Ovary (tissue), 10 donors: ENCODE measurements at places on chromosomes 16 and 17. TPM values are rescaled to one million over a fixed set of nuclear protein-coding genes. Genes with fewer than 3 reads are reported as not detected.
A peak's percentile ranks its signal among the peaks of the same experiment; 100 is the strongest.

DNA sequence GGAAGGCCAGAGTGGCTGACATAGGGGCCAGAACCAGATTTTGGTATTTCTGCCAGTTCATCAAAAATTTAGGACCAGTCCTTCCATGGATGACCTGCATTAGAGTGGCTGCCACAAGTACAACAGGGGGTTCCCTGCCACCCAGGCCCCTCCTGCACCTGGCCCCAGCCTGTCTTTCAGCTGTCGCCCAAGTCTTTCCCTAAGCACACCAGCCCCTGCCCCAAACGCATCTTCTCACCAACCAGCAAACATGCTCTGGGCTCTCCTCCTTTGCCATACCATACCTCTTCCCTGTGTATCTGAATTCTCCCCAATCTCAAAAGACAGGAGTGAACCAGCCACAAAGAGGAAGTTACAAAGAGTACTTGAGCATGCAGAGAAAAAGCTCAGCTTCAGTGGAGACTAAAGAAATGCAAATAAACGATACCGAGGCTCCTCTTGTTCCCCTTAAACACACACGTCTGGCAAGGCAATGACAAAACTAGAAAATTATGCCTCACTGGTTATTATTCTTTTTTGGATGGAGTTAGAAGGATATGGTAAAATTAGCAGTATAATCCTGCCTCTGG is 130.6 kb downstream of the DYNLRB2 start:
- H3K27me3 ChIP-seq, result no peaks in the 10 kb centered on the region
- H3K4me1 ChIP-seq, result no peaks in the 10 kb centered on the region
- H3K4me3 ChIP-seq, result no peak overlapping the region
- H3K36me3 ChIP-seq, result no peaks in the 10 kb centered on the region

- H3K27ac ChIP-seq, result no peak overlapping the region
- no peaks in the 10 kb centered on the region for H3K27me3 ChIP-seq
- peaks cover 8% of the 10 kb centered on the region for H3K4me1 ChIP-seq
- no peaks in the 10 kb centered on the region for H3K36me3 ChIP-seq
These were observed 77.3 kb upstream of the NLRP1 start for GRCh38 chr17:5661491-5662125.

DNA sequence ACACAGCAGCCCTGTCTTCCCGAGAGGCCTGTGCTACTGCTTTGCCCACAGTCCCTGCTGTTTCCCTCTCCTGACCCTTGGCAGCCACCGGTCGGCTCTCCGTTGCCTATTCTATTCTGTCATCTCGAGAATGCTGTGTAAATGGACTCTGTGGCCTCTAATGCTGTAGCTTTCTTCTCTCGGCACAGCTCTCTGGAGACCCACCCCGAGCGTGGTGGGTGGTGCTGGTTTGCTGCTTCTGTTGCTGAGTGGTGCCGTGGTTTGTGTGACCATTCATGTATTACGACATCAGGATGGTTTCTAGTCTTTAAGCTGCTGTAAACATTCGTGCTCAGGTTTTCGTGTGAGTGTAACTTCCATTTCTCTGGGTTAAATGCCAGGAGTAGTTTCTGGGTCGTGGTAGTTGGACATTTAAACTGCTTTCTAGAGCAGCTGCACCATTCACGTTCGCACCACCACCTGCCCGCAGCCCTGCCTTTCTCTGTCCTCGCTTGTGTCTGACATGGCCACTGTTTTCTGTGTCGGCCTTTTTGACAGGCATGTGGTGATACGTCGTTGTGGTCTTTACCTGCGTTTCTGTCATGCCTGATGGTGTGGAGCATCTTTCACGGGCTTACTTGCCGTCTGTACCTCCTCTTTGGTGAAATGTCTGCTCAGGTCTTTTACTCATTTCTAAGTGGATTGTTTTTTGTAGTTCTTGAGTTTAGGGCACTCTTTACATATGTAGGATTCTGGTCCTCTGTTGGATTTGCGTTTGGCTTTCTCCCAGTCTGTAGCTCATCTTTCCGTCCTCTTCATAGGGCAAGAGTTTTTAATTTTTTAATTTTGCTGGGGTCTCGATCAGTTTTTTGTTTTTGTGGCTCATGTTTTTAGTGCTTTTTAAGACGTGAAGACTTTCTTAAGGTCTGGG is 47.7 kb upstream of the ZNF750 start:
- H3K27ac ChIP-seq, result no peak overlapping the region
- no peak for DNase-seq
- H3K36me3 ChIP-seq, result no peaks in the 10 kb centered on the region

Gene BIRC5
- 0.24 TPM for total RNA-seq

- no peak within 1 kb of the TSS for H3K27ac ChIP-seq
- H3K36me3 ChIP-seq, result no peaks in the 10 kb centered on the region
- DNase-seq, result peak; percentile 61
- H3K4me1 ChIP-seq, result peaks cover 7% of the 10 kb centered on the region
- no peaks in the 10 kb centered on the region for H3K27me3 ChIP-seq
These were observed at the start of gene MPP3 for GRCh38 chr17:43832976-43833829. TSS of gene MPP3 (minus strand) at chr17:43833146. CDS start at chr17:43831906, 1,240 bp downstream.

DNA sequence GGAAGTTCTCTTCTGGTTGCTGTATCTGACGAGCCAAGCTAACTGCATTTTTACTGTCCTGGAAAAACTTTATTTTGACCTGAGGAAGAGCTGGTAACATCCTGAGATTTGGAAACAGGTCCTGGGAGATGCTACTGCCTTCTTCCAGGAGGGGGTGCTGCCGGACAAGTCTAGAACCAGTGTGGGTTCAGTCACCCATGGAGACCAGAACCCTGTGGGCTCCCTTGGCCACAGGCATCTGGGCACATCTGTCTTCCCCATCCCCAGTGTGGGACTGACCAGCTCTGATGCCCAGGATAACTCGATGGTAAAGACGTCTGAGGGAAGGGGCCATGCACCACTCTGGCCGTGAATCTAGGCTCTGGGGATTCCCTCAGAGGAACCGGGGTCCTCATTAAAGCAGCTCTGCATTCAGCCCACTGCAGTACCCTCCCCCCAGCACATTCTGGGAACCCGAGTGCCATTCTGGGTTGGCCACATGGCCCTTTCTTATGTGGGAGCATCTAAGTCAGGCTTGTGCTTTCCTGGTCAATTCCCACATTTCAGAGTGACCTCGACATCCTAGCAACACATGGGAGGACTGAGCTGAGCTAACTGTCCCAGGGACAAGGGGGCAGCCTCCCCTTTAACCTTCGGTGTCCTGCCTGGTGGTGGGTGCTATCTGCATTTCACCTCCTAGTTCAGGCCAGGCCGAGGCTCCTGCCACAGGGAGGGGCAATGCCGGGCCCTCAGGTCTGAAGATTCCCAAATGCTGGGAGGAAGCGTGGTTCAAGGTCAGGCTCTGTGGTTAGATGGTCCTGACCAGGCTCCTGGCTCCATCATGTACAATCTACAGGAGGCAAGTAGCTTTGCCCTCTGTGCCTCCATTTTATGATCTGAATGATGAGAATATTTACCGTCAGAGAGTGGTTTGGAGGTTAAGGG is 6.4 kb downstream of the C16orf86 start:
- peaks cover 12% of the 10 kb centered on the region for H3K4me1 ChIP-seq
- H3K4me3 ChIP-seq, result no peak overlapping the region
- H3K36me3 ChIP-seq, result no peaks in the 10 kb centered on the region
- peak; percentile 79 for DNase-seq
- peak overlapping the region; percentile 72 for H3K27ac ChIP-seq

DNA sequence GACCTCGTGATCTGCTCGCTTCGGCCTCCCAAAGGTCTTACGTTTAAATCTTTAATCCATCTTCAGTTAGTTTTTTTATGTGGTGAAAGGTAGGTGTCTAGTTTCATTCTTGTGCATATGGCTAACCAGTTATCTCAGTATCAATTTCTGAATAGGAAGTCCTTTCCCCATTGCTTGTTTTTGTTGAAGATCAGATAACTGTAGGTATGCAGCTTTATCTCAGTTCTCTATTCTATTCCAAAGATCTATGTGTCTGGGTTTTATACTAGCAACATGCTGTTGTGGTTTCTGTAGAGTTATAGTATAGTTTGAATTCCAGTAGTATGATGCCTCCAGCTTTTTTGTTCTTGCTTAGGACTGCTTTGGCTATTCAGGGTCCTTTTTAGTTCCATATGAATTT is 65.2 kb downstream of the TNFRSF13B start:
- no peak overlapping the region for H3K27ac ChIP-seq
- DNase-seq, result no peak
- no peak overlapping the region for H3K4me3 ChIP-seq
- no peaks in the 10 kb centered on the region for H3K4me1 ChIP-seq

DNA sequence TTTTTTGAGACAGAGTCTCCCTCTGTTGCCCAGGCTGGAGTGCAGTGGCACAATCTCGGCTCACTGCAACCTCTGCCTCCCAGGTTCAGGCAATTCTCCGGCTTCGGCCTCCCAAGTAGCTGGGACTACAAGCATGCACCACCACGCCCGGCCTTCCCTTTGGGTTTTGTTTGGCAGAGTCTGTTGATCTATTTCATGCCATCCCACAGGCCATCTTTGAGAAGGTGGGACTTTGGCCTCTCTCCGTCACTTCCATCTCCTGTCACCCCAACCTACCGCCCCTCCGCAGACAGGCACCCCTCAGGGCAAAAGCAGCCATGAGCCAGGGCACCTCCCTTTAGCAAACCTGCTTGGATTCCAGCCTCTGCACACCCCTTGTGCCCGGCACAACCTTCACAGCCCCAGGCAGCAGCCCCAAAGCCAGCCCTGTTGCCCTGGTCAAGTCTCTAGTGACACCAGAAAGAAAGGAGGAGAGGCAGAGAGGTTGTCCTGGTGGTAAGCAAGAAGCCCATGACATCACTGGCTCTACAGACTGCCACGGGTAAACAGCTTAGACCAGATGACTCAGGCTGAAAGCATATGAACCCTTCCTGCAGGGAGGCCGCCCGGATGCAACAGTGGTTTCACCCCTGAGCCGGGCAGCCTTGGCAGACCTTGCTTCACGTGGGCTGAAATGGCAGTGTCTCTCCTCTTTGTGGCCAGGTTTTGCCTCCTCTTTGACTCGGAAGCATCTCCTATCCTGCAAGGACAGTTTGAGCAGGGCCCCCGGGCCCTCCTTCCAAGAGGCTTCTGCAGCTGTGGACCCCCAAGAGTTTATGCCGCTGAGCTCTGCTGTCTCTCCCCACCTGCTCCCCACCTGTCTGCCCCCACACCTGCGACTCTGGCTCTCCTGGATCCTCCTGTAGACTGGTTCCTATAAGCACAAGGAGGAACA is 8.1 kb upstream of the TIMP2 start:
- H3K27ac ChIP-seq, result peak overlapping the region; percentile 96
- H3K36me3 ChIP-seq, result no peaks in the 10 kb centered on the region
- H3K4me1 ChIP-seq, result peaks cover 26% of the 10 kb centered on the region
- DNase-seq, result peak; percentile 56
- H3K4me3 ChIP-seq, result no peak overlapping the region

- no peaks in the 10 kb centered on the region for H3K27me3 ChIP-seq
- no peaks in the 10 kb centered on the region for H3K36me3 ChIP-seq
These were observed 44.5 kb downstream of the LAT start for GRCh38 chr16:29029168-29029994.

Gene ZFHX3
- total RNA-seq, result 17.6 TPM

DNA sequence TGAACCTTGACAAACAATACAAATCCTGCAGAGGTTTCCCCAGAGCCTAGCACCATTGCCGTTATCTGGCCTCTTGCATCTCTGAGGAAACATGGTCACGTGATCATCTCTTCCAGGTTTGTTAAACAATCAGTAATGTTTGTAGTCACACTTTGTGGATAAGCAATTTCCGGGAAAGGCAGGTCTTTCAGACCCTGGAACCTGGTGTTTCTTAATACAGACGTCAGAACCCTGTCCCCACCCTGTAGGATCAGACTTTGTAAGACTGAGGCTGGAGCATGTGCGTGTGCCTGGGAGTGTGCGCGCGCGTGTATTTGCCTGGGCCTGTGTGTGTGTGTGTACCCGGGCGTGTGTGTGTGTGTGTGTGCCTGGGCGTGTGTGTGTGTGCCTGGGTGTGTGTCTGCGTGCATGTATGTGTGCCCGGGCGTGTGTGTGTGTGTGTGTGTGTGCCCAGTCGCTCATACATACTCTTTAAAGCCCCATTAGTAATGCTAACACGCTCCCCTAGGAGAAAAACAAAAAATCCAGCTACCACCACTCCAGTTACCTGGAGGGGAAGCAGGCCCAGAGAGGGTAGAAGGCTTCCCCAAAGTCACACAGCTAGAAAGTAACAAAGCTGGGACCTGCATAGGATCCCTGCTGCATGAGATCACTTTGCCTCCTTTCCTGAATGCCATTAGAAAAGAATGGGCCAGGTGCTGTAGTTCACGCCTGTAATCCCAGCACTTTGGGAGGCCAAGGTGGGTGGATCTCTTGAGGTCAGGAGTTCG is 5.3 kb downstream of the CTNS start:
- H3K27me3 ChIP-seq, result no peaks in the 10 kb centered on the region
- no peak overlapping the region for H3K27ac ChIP-seq
- peaks cover 13% of the 10 kb centered on the region for H3K4me1 ChIP-seq
- DNase-seq, result no peak

DNA sequence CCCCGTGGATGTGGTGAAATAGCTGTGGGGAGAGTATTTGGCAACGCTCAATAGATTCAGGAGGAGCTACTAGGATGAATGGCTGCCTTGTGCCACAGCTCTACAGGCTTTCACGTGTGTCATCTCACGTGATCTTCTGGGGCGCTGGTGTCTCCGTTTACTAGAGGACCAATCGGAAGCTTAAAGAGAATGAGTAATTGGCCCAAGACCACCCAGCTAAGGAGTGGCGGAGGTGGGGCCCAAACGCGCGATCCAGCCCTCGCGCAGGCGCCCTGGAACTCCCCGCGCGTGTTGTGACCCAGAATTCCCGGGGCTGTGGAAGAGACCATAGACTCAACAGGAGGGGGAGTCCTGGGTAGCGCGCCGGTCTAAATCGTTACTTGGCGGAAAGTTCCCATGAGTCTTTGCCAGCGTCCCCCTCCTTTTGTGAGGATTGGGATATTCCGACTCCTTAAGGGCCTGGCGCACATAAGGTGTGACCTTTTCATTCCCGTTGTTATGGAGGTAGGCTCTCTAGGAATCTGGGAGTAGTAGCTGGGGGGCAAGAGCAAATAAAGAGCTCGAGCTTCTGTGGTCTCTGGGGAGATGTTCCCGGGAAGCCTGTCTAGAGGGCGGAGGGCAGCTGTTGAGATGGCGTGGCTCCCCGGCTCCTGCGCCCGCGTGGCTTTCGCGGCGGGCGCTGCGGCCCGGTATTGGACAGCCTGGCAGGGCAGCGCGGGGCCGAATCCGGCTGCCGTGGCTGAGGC is 23.4 kb downstream of the TRPV2 start:
- peaks cover 14% of the 10 kb centered on the region for H3K4me1 ChIP-seq
- H3K27ac ChIP-seq, result peak overlapping the region; percentile 74
- no peaks in the 10 kb centered on the region for H3K36me3 ChIP-seq
- peak overlapping the region; percentile 63 for H3K4me3 ChIP-seq
- DNase-seq, result peak; percentile 95
- H3K27me3 ChIP-seq, result no peaks in the 10 kb centered on the region

Gene TANC2
- 22.2 TPM for total RNA-seq
